ENCODE measurements at places on chromosomes 5 and 9. TPM values are rescaled to one million over a fixed set of nuclear protein-coding genes. Genes with fewer than 3 reads are reported as not detected.

ASS1 gene
- 5.5 TPM for total RNA-seq

DBH gene
- not detected for total RNA-seq

KCNN2 gene
- 0.33 TPM for total RNA-seq

GRXCR2 gene
- under 0.01 TPM for total RNA-seq

EIF4E1B gene
- not detected for total RNA-seq

ORM2 gene
- total RNA-seq = not detected

OR1Q1 gene
- not detected for total RNA-seq

EPB41L4B gene
- total RNA-seq = 2.0 TPM

LHX3 gene
- total RNA-seq = not detected

Data from placental epithelial cell (primary cell).